Mucosa of gallbladder (tissue), 1 donor: ENCODE measurements at places on chromosomes 4 and X. TPM values are rescaled to one million over a fixed set of nuclear protein-coding genes. Genes with fewer than 3 reads are reported as not detected.

- DNase-seq, result peak; percentile 44
Observed at GRCh38 chr4:169185133-169185956, 85.4 kb downstream of the SH3RF1 start.

Gene DKC1
- 26.9 TPM for total RNA-seq

DNA sequence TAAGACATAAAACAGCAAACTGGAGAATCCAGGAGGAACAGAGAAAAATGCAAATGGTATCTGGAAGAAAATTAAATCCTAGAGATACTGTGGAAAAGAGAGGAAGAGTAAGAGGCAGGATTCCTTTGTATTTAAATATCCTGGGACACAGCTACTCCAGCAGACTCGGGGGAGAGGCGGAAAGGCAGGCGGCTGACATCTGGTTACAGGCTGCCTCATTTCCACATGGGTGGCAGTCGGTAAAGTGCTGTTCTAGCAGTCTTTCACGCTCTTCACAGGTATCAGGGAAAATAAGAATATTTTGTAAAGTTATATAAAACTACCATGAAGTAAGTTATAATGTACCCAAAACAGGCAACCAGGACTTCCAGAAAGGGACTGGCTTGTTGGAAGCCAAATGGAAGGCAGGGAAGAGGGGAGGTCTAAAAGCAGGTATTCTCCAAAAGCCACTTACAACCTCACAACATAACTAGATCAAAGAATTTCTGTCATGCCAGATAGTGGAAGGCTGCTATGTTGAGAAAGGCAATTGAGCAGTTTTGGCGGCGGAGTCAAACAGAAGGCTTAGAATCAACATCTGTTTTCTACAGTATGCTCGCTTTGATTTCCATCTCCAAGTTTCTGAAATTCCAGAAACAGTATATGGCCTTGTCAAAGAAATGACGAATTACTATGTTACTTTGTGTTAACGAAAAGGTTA lies 1.3 kb upstream of the TIGD2 start:
- DNase-seq, result no peak

GRCh38 chrX:36930491-36930890 lies 77.7 kb upstream of the FAM47C start:
- no peak for DNase-seq

Gene SSX1
- not detected for total RNA-seq

DNA sequence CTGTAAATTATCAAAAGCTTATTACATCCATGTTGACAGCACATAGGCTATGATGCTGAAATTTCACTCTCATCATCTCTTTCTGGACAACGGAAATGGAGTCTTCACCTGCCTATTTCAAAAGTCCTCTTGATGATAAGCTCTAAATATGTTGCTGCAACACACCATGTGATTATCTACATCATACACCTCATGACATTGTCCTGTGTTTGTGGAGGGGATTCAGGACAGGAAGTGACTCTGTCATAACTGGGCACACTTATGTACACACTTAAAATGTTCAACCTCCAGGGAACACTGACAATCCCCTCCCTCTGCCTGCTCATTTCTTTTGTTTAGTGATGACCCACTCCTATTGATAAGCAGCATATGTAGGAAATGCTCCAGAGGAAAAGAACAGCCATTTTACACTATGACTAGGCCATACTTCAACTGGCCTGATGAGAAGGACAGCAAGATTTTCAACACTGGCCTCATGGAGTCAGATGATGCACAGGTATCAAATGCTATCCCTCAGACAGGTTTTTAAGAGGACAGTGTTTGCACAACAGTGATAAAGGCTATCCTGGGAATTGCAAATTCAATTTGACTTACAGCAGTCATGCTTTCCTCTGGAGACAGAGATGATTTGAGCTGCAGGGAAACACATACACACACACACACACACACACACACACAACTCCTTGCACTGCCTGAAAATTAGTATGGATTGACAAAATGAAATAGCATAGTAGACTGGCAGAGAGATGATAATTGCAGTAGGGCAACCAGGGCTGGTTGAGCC lies 163.3 kb upstream of the RASGEF1B start:
- no peak for DNase-seq

- DNase-seq, result no peak
Observed at GRCh38 chr4:158521484-158522088, at the start of gene RXFP1. Gene RXFP1 (plus strand): TSS chr4:158521882. CDS start chr4:158521977, 95 bp downstream.

Gene ADH1A
- 5.4 TPM for total RNA-seq

DNA sequence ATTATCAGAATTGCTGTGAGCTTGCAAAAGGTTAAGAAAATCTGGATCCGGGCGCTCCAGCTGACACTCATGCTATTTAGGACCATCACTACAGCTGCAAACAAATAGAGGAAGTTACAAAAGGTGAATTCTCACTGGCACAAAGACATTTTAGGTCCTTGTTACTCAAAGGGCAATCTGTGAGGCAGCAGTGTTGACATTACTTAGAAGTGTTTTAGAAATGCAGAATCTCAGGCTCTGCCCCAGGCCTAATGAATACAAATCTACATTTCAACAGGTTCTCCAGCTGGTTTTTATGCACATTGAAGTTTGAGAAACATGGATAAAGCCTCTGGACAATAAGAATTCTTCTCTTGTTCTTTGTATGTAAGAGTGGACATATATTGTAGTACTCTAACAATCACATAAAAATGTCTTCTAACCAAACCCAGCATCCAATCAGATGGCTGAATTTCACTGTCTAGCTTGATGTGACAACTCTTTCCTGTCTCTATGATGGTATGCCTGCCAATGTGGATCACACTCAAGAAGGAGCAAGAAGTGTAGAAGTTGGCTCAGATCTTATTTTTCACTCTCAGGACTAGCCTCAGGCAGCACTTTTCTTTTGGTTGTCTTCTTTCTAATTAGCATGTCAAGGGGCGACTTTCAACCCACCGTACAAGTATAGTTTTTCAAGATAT lies 18.8 kb downstream of the SLC7A11 start:
- no peak for DNase-seq
